ENCODE measurements at places on chromosomes 5 and 9. TPM values are rescaled to one million over a fixed set of nuclear protein-coding genes. Genes with fewer than 3 reads are reported as not detected.

DNA sequence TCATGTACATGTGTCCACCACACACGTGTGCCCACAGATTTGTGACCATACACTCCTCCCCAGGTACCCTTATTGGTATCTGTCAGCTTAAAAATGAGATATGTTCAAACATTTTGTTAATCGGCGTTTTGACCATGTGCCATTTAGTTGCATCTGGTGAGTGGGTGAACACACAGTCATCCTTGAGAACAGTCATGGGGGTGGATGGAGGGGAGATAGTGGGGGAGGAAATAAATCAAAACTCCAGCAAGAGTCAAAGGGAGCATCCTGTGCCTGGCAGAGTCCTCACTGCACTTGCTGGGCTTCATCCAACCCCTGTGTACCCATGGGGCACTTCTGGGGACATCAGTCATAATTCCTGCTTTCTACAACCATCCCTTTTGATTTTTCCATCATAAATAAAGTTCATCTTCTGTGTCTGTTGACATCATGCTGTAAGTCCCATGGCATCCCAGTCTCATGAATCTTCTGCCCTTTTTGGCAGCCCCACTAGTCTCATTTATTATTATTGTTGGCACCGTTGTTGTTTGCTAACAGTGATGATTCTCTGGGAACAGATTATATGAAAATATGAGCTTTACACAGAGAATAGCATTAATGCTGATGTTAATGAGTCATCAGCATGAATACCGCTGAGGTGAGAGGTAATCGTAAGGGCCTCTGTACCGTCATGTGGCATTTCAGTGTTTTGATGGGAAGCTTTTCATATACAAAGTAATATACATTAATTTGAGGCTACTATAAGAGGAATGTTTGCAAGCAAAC, 24.4 kb upstream of the CLK4 start:
- no peak for DNase-seq
- H3K4me1 ChIP-seq: peaks cover 6% of the 10 kb centered on the region
- H3K36me3 ChIP-seq: no peaks in the 10 kb centered on the region
- H3K27me3 ChIP-seq: no peaks in the 10 kb centered on the region
- peak overlapping the region; percentile 6 for H3K27ac ChIP-seq

The PRDM9 gene
- not detected for total RNA-seq

DNA sequence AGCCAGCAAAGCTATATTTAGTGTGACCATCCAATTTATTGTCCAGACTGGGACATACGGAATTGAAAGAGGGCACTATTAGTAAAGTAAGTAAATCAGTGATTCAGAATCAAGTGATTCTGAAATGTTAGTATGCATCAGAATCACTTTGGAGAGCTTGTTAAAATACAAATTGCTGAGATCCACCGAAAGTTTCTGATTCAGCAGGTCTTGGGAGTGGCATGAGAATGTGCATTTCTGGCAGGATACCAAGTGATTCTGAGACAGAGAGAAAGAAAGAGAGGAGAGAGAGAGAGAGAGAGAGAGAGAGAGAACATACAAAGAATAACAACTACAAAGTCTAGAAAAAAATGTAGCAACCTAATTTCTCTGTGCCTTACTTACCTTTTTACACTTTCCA, 65.4 kb upstream of the ASTN2 start:
- DNase-seq: no peak
- H3K27ac ChIP-seq: no peak overlapping the region
- no peaks in the 10 kb centered on the region for H3K36me3 ChIP-seq

The ZNG1F gene
- 8.4 TPM for total RNA-seq

- DNase-seq: no peak
- peak overlapping the region; percentile 48 for H3K27ac ChIP-seq
- peaks cover 20% of the 10 kb centered on the region for H3K4me1 ChIP-seq
- H3K4me3 ChIP-seq: peak overlapping the region; percentile 2
- H3K36me3 ChIP-seq: no peaks in the 10 kb centered on the region
These were observed 1156.8 kb upstream of the SEMA6A start for GRCh38 chr5:117731446-117731845.

The MUSK gene
- total RNA-seq: not detected

The NR2F1 gene
- 189 TPM for total RNA-seq

The CARTPT gene
- total RNA-seq: not detected

The CCNJL gene
- total RNA-seq: 8.2 TPM

The SIT1 gene
- not detected for total RNA-seq

DNA sequence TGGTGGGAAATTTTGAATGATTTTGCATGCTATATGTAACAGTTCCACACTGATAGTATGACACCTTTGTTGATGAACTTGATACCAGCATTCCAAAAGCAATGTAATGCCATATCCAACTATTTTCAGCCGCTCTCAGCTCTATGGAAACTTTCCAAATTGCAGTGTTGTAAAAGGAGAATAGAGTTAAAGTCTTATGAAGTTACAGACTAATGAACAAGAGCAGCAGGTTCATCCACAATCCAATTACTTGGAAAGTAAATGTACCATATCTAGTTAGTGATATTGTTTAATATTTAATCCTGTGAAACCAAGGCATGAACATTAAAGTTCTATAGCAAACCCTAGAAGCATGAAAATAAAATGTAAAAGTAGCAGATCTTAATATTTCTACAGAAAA, 418.2 kb downstream of the TUSC1 start:
- no peaks in the 10 kb centered on the region for H3K27me3 ChIP-seq
- H3K4me1 ChIP-seq: no peaks in the 10 kb centered on the region
- no peak overlapping the region for H3K4me3 ChIP-seq

The IFNB1 gene
- not detected for total RNA-seq

All from osteocyte (in vitro differentiated cells).